ENCODE measurements at places on chromosomes 7 and 10.

DNA sequence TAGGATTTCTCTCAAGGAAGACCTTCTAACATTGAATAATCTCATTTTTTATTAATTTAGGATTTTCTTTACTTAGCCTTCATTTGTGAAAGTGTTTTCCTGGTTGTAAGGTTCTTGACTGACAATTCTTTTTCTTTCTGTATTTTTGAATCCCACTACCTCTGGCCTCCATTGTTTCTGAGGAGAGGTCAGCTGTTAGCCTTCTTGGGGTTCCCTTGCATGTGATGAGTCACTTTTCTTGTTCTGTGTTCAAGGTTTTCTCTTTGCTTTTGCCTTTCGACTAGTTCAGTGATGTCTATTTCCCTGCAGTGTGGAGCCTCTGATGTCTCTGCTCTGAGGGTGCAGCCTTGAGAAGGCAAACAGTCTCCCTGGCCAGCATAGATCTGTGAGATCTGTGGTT is 304.1 kb upstream of the ZNF32 start:
- no peak for DNase-seq

DNA sequence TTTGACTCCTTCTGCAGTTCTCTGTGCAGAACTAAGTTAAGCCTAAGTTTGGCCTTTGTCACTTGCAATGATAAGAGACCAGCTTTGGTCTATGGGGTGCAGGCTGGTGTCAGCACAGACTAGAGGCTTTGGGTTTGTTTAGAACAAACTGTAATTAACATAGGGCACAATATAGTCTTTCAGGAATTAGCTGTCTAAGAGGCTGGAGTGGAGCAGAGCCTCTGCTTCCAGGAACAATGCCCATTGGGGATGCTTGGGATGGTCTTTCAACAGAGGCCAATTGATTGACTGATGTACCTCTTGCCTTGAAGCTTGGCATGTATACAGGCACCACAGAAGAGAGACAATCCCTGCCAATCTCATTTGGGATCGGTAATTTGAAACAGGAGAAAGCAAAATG is 4.7 kb downstream of the SUFU start:
- DNase-seq = no peak

DNA sequence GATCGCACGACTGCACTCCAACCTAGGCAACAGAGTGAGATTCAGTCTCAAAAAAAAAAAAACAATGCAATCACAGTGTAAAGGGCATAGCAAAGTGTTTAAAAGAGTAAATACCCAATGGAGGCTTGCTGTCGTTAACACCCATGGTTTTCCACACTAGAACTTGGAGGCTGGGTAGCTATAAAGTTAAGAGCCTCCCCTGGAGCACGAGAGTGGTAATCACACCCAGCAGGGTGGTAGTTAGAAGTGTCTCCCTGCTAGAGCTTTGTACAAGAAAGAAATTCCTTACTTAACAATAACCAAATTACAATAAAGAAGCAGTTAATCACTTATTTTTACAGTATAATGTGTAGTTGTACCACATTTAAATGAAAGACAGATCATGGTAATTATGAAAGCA is 1078.9 kb downstream of the NRG3 start:
- no peak for DNase-seq

GRCh38 chr7:105751054-105751453 is 125.3 kb downstream of the ATXN7L1 start:
- DNase-seq = no peak

- DNase-seq = no peak
Observed at GRCh38 chr7:41116817-41117216, 586.1 kb downstream of the INHBA start.

- no peak for DNase-seq
Observed at GRCh38 chr10:132872658-132873057, 69.7 kb downstream of the CFAP46 start.

- peak; percentile 89 for DNase-seq
Observed at GRCh38 chr10:57952741-57953140, 315.0 kb downstream of the IPMK start.

DNA sequence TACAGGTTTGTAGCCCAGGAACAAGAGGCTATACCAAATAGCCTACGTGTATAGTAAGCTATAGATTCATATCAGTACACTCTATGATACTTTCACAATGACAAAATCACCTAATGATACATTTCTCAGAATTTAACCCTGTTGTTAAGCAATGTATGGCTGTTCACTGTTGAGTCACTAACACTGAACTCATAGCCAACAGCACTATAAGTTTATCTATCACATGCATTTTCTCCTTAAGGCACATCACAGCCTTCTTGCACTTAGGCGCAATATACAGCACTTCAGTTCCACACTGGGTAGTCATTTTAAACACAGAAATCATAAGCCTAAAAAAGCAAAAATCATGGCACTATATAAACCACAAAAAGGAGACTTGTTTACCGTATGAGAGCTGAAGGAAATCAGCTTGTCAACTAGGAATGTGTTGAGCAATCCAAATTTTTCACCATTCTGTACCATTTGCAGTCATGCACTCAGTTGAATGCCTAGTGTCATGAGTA is 45.6 kb downstream of the ZNF438 start:
- DNase-seq = peak; percentile 90

DNA sequence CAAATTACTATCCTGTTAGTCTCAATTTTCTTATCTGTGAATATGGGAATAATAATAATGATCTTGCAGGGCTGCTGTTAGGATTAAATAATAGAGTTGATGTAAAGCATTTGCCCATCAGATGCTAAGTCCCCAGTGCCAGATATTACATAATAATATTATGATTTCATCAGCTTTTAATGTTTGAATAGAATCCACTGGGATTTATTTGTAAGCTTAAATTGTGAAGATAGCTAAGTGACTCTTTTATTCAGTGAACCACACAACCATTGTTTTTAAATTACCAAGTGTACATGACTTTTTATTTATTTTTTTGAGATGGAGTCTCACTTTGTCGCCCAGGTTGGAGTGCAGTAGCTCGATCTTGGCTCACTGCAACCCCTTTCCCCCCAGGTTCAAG is 510.3 kb upstream of the DPP6 start:
- DNase-seq = no peak

DNA sequence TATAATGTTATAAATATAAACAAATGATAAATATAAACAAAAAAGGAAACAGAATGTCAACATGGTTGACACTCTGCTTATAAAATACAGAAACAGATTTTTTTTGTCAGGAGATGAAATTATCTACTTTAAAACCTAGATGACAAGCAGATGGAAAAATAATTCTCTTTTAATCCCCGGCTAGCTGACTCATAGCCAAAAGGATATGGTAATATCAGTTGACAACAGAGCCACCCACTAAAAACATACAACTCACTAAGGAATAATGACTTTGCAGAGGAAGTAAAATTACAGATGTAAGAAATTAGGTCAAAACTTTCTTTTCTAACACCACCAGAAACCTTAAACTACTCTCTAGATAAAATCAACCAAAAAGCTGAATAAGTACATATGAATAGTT is 131.1 kb upstream of the ABCB5 start:
- no peak for DNase-seq

GRCh38 chr7:25456467-25457171 is 228.3 kb upstream of the NPVF start:
- DNase-seq = no peak

DNA sequence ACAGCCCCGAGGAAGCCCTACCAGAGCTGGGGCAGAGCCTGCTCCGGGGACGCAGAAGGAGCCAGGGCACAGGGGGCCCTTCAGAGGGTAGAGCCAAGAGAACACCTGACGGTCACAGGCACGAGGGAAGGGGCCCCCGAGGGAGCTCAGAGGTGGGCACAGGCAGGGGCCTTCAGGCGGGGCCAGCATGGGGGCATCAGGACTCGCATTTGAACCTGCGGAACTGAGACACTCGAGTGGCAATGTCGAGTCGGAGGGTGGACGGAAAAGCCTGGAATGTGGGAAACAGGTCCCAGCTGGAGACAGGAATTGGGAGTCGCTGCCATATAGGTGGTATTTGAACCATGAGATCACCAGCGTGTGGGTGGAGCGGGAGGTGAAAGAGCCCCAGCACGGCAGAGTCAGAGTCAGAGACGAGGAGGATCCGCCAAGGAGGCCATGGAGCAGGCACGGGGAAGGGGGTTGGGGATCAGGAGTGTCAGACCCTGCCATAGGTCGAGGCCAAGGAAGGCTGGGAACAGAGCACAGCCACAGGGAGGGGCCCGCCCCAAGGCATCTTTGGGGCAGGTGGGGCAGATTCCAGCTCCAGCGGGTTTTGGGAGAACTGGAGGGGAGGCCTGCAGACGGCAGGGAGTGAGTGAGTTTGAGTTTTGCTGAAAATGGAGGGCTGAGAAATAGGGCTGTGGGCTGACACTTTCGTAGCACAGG is 13.8 kb downstream of the STK32C start:
- no peak for DNase-seq

DNA sequence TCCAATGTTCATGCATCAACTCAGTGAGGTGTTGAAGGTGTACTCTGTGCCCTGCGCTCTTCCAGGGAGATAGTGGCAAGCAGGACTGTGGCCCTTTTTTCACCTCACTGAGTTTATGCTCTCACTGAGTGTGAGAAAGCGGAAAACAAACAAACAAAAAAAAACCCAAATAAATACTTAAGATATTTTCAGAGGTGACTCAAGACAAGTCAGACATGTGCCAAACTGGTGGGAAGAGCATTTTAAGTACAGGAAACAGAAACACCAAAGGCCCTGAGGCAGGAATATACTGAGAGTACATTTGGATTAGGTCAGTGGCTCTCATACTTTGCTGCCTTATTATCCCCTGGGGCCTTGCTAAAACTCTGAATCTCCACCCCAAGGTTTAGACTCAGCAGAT is 111.9 kb upstream of the IGFBP3 start:
- DNase-seq = peak; percentile 67

GRCh38 chr10:103645141-103646054 is 151.9 kb downstream of the NEURL1 start:
- peak; percentile 95 for DNase-seq

DNA sequence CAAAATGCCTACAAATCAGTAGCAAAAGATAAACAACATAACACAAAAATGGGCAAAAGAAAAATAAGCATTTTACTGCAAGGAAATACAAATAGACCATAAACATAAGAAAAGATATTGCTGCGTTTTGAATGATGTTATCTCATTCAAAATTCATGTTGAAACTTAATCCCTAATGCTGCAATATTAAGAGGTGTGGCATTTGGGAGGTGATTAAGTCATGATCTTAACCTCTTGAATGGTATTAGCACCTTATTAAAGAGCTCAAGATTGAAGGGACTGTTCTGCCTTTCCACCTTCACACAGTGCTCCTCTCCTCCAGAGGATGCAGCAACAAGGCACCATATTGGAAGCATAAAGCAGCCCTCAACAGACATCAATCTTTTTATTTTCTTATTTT is 12.4 kb upstream of the TNKS2 start:
- no peak for DNase-seq

GRCh38 chr10:72066318-72067284 is 21.8 kb downstream of the SPOCK2 start:
- no peak for DNase-seq

DNA sequence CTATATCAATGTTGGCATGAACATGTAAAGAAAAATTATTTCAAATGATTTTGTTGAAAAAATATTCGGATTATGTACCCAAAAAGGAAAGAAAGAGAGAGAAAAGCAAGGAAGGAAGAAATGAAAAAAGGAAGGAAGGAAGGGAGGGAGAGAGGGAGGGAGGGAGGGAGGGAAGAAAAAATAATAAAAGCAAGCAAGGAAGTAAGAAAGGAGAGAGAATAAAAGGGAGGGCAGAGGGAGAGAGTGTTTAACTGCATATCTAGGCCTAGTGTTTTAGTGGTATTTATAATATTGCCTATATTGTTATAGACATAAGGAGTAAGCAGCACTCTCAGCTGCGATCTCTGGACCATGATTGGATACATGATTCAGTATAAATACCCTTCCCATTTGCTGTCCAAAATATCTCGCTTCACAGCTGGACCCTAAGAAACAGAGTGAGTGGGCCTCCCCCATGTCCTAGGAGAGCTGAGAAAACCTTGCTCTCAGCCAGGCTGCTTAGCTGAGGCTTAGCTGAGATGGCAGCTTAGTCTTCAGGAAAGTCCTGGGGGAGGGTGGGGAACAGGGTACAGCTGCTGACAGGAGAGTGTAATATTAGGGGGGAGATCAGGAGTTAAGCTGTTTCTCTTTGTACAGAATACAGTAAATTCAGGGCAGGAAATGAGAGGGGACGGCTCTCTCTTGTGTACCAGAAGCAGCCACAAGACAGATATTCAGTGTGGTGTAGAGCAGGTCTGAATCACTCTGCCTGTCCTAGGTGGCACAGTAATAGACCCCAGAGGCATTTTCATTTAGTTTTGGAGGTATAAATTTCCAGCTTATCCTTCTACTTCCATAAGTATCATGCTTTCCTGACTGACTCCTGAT is 66.8 kb upstream of the TARP start:
- no peak for DNase-seq

DNA sequence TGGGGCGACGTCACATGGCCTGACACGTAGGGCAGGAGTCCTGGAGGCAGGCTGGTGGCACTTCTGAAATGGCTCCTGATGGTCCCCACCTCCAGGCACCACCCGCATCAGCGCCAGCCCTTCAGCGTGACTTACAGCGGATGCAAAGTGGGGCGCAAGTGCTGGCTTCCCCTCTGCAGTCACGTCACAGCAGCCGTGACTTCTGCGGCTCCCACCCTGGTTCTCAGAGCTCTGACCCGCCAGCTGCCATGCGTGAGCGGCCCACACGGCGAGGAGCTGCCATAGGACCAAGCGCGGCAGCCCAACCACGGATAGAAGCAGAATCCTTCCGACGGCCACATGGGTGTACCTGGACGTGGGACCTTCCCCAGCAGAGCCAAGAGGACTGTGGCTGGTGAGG is 159.0 kb downstream of the ELFN1 start:
- DNase-seq = no peak

DNA sequence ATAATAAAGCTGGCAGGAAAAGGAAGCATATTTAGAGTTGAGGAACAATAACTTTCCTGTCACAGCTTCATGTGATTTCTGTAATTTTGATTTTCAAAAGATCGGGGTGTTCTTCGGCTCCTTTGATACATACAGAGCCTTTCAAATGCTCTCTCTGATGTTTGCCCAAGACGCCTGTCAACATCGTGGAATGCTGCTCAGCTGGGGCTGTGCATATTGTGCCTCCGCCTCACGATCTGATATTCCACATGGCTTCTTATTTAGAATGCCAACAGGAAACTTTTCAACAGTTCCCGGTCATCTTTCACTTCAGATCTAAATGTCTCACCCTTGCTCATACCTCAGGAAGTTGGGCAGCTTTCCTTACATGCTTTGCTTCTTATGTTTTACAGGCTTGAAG is 7.3 kb downstream of the NPY start:
- DNase-seq = no peak

GRCh38 chr10:50593523-50594376 is 30.0 kb downstream of the SGMS1 start:
- peak; percentile 92 for DNase-seq
